ENCODE measurements at places on chromosomes 5 and 9.

DNA sequence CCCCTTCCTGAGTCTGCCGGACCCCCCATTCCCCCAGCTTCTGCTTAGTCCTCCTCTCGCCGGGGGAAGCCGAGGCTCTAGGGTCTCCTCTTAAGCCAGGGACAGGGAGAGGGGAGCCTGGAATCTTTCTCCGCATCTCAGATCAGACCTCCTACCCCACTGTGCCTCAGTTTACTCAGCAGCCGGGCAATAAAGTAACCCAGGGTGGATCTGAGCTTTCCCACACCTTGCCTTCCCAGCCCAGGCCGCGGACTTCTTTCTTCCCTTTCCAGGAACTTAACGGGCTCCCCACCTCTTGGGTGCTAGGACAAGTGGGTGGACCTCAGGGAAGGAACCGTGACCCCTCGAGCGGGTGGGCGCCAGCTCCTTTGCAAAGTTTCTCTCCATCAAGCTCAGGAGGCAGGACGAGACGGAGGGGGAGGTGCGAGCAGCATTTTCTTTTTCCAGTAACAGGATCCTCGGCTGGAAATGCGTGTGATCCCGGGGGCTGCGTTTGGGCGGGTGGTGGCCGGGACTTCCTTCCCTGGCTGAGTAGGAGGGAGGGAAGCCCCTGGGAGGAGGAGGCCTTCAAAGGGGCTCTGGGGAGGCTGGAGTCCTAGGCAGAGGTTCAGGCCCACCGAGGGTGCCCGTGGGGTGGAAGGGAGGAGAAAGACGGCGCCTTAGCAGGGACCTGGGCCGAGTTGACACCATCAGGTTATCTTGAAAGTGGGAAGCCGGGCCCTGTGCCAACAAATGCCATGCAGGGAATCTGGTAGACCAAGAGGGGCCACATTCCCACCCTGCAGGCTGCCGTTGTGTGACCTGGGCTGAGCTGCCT lies 795 bp downstream of the DAB2IP start:
- no peak for DNase-seq

DNA sequence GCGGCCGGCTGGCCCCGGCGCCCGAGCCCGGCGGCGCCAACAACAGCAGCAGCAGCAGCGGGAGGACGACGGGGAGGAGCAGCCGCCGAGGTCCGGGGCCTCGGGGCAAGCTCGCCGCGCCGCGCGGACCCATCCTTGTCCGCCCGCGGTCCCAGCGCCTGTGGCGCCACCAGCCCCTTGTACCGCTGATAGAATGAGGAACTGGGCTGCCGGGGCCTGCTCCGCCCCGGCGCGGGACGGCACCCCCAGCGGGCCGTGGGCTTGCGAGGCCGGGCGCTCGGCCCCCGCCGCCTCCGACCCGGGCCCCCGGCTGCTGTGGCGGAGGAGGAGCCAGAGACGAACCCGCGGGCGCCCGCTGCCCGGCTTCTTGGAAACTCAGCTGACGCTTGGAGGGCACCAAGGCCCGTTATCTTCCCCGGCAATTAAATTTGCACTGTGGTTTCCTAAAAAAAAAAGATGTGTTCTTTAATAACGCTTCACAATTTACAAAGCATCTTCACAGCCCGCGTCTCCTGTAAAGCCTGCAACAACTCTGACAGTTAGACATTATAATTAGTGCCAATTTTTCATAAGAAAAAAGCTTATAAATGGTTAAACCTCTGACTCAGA lies at the start of gene ARSB:
Gene ARSB (minus strand): TSS at position 195 of the 609 bp plus-strand sequence. CDS start 62 bp downstream, at position 133.
- no peak for DNase-seq

DNA sequence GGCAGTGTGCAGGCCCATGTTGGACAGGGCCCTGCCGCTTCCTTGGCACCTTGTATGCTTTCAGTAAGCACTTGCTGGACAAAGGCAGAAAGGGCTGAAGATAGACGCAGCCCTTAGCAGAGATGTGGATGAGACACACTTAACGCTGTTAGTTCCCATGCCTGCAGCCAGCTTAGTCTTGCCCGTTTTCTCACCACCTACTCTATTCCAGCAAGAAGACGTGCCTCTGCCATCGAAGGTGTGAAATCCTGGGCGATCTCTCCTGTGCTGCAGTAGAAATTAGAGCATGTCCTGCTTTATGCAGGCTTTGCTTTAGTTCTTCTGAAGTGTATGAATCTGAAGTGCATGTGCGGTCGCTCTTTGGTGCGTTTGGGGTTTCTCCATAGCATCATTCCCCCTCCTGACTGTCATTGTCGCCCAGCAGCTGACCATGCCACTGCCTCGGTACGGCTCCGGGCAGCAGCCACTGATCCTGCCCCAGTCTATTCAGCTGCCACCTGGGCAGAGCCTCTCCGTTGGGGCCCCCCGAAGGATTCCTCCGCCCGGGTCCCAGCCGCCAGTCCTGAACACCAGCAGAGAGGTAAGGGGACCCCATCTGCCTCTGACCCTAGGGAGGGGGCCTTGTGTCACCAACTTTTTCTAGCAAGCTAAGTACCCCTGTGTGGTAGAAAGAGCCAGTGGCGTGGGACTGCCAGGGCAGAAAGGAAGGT lies 11.6 kb upstream of the POMT1 start:
- DNase-seq: no peak

DNA sequence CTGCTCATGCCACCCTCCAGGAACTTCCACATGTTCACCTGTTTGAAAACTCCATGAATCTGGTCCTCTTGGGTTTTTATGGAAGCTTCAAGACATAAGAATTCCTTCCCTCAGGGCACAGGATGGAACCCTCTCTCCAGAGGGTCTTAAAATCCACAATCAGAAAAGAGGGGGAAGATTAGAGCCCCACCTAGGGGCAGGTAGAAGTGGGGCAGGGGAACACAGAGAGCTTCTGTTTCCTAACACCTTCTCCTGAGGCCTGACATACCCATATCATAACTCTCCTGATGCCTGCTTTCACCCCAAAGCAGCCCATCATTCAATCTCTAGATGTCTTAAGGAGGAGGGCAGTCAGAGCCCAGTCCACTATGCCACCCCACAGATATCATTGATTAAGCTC lies 1087.7 kb upstream of the ARRDC3 start:
- no peak for DNase-seq

DNA sequence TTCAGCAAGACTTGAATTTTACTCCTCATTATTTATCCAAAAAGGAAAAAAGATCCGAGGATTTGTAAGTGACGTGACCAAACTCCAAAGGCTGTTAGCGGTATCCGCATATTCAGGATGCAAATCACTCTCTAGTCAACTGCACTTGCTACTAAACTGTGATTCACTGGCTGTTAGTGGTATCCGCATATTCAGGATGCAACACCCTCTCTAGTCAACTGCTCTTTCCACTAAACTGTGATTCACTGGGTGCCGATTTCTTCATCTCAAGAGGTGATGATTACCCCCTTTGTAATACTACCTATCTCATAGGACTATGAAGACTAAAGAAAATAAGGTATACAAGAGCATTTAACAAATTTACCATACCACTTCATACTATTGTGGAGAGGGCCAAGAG lies 5.7 kb downstream of the MAPKAP1 start:
- DNase-seq: peak; percentile 9

DNA sequence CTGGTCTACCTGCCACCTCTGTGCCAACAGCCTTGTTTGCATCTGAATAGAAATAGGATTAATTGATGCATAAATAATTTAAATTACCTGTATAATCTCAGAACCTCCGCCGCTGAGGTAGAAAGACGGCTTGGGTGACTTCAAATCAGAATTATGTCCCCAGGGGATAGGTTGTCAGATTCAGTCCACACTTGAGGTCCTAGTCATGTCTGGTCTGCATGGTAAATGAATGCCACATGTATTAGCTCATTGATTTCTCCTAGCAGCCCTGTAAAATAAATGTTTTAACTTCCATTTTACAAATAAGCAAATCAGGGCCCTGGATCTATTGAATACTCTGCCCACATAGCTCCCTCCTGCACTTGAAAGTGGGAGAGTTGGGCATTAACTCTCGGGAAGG lies 368.0 kb upstream of the WWC1 start:
- DNase-seq: no peak

DNA sequence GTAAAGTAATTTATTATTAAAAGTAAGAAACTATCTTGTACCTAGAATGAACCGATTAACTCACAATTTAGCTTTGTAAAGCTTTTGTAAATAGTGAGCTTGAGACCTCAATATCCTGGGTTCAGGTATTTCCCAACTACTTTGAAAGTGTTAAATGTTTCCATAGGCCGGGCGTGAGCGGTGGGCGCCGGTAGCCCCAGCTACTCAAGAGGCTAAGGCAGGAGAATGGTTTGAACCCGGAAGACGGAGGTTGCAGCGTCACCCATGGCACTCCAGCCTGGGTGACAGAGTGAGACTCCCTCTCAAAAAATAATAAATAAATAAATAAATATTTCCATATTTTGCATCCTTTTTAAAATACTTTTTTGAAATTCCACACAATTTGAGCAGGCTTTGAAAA lies 1.5 kb upstream of the ANKH start:
- no peak for DNase-seq
